Astrocyte of the hippocampus (primary cell): ENCODE measurements at places on chromosomes 5 and 9.

DNA sequence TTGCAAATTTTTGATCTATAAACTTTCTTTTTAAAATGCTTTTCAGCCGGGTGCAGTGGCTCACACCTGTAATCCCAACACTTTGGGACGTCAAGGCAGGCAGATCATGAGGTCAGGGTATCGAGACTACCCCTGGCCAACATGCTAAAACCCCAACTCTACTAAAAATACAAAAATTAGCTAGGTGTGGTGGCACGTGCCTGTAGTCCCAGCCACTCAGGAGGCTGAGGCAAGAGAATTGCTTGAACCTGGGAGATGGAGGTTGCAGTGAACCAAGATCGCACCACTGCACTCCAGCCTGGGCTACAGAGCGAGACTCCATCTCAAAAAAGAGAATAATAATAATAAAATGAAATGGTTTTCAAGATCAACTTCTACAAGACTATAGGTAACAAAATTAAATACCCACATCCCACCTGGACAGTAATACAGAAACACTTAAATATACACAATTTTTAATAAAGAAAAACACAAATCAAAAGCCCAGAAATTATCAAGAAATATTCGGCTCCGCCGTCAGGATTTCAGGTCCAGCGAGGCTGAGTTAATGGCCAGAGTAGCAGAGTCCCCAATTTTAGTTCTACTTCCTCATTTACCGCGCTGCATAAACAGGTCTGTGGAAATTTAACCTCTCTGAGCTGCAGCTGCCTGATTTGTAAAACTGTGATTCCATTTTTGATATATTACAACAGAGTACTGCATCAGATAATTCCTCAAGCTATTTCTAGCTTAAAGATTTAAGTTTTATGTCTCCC lies 4.0 kb downstream of the TUT7 start:
- no peak for DNase-seq

- no peak for DNase-seq
Measured at GRCh38 chr5:90696153-90696552, 137.6 kb downstream of the ADGRV1 start.

GRCh38 chr5:113660206-113660605 lies 146.7 kb downstream of the YTHDC2 start:
- DNase-seq: peak; percentile 6

DNA sequence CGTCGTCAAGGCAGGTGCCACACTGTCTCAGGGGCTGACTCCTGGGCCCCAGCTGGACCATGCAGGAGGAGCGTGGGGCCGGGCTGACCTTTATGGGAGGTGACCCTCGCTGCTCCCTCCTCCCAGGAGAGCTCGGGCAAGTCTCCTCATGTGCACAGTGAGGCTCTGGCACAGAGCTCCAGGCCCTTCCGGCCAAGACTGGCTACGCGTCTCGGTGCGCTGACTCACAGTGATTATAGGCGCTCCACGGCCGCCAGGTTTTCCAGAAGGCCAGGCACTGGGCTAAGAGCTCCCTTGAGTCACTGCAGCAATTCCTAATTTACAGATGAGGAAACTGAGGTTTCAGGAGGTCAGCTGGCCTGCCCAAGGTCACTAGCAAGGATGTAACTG lies 47.4 kb downstream of the VAV2 start:
- DNase-seq: peak; percentile 96

- DNase-seq: no peak
Measured at GRCh38 chr5:171999877-172000276, 6.6 kb downstream of the FBXW11 start.

- peak; percentile 88 for DNase-seq
Measured at GRCh38 chr5:79133657-79134451, 22.2 kb downstream of the BHMT start.

- no peak for DNase-seq
Measured at GRCh38 chr5:74657165-74657564, 16.6 kb upstream of the ENC1 start.

DNA sequence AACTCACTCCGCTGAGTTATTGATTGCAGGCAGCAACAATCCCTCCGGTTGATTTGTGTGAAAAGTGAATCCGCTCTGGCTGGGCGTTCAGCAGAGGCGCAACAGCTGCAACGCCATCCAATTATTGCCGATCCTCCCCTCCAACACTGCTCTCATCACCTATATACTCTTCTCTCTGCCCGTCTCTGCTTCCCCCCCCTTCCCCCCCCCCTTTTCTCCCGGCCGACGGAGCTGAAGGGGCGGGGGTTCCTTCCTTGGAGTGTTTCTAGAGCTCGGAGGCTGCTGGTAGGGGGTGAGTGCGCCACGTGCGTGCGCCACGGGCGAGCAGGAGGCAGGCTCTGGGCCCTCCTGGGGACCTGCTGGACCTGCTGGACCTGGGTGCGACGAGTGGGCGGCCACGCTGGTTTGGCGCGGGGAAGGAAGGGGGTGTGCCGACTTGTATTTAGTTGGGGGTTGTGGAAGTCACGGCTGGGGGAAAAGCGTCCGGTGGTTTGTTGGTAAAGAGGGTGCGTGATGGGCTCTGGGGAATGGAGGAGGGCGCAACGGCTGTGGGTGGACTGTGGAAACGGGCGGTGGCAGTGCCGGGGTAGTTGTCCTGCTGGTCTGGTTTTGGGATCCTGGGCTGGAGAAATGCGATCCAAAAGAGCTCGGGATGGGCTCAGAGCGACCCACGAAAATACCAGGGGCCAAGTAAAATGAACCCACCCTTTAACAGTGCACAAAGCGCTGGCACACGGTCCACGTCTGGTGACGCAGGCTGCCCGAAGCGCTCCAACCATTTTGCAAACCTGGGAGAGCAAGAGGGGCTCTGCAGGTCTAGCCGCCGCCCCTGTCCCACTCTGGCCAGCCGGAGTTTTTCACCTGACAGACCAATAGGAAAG lies 6.4 kb upstream of the MEF2C start:
- DNase-seq: peak; percentile 79

GRCh38 chr9:95083086-95083768 lies 234.3 kb downstream of the FANCC start:
- no peak for DNase-seq

GRCh38 chr9:78756813-78757510 lies 460.0 kb downstream of the PSAT1 start:
- no peak for DNase-seq

DNA sequence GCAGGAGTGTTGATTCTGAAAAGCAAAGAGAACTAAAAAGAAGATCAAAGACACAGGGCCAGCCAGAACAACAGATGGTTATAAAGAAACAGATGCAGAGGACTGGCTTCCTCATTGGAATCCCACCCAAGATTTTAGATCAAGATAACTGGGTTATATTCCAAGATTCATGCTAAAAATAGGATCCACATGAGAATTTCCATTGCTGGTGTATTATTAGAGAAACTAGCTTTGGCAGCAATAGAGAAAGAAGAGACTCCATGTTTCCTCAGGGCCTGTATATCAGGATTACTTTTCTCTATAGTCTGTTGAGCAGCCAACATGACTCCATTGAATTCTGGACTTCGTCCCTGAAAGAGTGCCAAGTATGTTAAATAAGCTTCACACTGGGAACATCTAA lies 367.3 kb downstream of the TUSC1 start:
- DNase-seq: no peak

DNA sequence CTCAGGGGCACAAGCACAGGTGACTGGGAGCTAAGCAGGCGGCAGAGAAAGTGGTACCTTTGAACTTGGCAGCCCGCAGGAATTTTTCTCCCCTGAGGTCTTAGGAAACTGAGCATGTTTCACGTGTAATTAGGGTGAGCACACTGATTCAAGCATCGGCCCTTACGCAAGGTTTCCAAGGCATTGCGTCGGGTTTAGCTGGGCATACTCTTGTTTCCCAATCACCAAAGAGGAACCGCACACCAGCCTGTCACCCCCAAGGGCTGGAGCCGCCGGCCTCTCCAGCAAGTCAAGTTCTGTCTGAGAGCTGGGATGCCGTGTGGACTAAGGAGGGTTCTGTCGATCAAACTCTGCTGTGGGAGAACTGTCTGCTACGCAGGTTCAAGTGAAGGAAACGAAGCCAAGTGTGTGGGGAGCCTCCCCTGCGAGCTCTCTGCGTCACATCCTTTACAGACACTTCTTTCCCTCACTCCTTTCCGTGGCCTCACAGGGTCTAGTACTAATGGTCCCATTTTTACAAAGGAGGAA lies 53.0 kb downstream of the ERGIC1 start:
- peak; percentile 50 for DNase-seq
